SHP77 treated with DMSO at 0.1 percent for 48 hours (cell line): ENCODE measurements at places on chromosomes 3 and 15.

DNA sequence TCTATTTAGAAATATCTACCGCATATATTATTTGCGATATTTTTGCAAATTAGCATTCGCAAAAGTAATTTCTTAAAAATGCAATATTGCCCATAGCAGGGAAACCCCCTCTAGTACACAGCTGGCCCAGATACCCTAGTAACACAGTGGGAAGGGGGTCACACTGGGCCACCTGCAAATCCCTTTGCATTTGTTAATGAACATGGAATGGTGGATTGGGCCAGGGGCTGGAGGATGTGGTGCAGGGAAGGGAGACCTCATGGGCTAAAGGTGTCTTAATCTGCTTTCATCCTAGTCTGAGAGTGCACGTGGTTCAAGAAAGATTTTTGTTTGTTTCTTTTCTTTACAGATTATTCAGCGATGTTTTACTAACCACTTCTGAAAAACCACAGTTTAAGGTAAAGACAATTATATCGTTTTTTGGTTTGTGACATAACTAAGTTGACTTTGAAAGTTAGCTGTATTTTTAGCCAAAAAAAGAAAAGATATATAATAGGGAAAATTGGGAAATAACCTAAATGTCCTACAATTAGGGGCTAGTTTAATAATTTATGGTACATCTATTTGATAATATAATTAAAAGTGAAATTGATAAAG, 30.0 kb downstream of the PDHB start:
- DNase-seq, result no peak

- DNase-seq, result no peak
Measured at GRCh38 chr3:4895838-4896237, 83.4 kb upstream of the BHLHE40 start.

GRCh38 chr15:65909831-65910230, 40.5 kb downstream of the RAB11A start:
- DNase-seq, result no peak

- no peak for DNase-seq
Measured at GRCh38 chr15:55587321-55588069, 650 bp downstream of the PYGO1 start.

GRCh38 chr3:188345223-188345622, 191.3 kb downstream of the LPP start:
- no peak for DNase-seq

DNA sequence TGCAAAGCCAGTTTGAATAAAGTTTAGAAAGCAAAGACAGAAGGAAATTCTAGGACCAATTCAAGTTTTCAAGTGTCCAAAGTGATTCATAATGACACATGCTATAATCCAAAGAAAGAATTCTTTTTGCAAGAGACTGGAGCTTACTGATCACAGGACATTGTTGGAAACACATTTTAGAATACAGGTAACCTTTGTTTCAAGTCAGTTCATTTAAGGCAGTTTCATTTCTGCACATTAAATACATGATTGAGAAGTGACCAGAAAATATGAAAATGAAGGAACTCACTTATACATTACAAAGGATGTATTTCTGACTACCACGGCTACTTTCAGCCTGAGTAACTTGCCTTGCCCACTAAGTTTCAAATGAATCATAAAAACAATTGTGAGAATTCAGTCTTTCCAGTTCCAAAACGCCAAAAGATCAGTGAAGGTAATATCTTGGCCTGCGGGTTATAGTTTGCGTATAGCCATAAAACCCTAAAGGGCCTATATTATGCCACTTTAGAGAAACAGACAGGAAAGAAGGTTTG, 48.7 kb downstream of the PRICKLE2 start:
- no peak for DNase-seq
